ENCODE measurements at places on chromosomes 12 and 14. TPM values are rescaled to one million over a fixed set of nuclear protein-coding genes. Genes with fewer than 3 reads are reported as not detected.

- H3K27me3 ChIP-seq = no peaks in the 10 kb centered on the region
- H3K4me3 ChIP-seq = no peak overlapping the region
- no peak for DNase-seq
These were observed 392.3 kb downstream of the CCER1 start for GRCh38 chr12:90562671-90563070.

DNA sequence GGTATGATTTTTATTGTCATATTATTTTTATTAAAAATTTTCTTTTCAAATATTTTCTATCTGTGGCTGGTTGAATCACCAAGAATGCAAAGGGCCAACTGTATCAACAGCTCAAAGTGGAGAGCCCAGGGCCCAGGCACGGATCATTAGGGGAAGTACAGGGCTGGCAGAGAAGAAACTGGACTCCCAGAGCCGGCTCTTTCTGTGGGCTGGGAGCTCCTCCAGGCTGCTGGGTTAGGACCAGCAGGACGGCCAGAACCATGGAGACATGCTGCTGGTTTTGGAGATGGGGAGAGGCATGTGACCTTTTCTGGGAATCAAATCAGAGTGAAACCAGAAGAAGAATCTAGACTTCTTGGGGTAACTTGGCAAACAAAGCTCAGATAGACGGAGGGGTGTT is 220.5 kb downstream of the CACNA1C start:
- no peak overlapping the region for H3K27ac ChIP-seq
- DNase-seq = no peak
- no peak overlapping the region for H3K4me3 ChIP-seq
- no peaks in the 10 kb centered on the region for H3K27me3 ChIP-seq
- no peaks in the 10 kb centered on the region for H3K4me1 ChIP-seq

- H3K4me3 ChIP-seq = peak overlapping the region; percentile 48
- peaks cover 13% of the 10 kb centered on the region for H3K36me3 ChIP-seq
- peaks cover 14% of the 10 kb centered on the region for H3K4me1 ChIP-seq
These were observed 41.9 kb downstream of the STX2 start for GRCh38 chr12:130796985-130797686.

GRCh38 chr14:21047378-21047781 is 5.2 kb downstream of the RNASE7 start:
- H3K4me3 ChIP-seq = no peak overlapping the region
- peaks cover 4% of the 10 kb centered on the region for H3K4me1 ChIP-seq
- no peaks in the 10 kb centered on the region for H3K36me3 ChIP-seq
- H3K27me3 ChIP-seq = peaks cover 5% of the 10 kb centered on the region
- no peak overlapping the region for H3K27ac ChIP-seq

DNA sequence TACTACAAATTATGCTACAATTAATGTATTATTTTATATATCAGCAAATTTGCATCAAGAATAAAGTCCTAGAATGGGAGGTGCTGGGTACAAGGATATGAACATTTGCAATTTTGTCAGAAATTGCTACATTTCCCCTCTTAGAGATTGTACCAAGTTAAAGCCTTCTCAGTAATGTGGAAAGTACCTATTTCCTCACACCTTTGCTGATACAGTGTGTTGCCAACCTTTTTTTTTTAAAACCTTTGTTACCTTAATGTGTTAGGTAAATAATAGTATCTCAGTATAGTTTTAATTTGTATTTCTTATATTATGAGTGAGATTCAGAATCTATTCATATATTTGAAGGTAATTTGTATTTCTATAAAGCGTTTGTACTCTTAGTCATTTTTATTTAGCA is 95.4 kb upstream of the HIF1A start:
- no peak overlapping the region for H3K4me3 ChIP-seq
- no peak for DNase-seq
- H3K36me3 ChIP-seq = no peaks in the 10 kb centered on the region
- H3K27ac ChIP-seq = no peak overlapping the region
- peaks cover 43% of the 10 kb centered on the region for H3K4me1 ChIP-seq
- H3K27me3 ChIP-seq = no peaks in the 10 kb centered on the region

- no peak overlapping the region for H3K27ac ChIP-seq
- no peak for DNase-seq
- no peak overlapping the region for H3K4me3 ChIP-seq
- no peaks in the 10 kb centered on the region for H3K4me1 ChIP-seq
- peaks cover 4% of the 10 kb centered on the region for H3K27me3 ChIP-seq
These were observed 610.4 kb downstream of the MED13L start for GRCh38 chr12:115667116-115667515.

- no peak overlapping the region for H3K4me3 ChIP-seq
- H3K4me1 ChIP-seq = peaks cover 19% of the 10 kb centered on the region
- peaks cover 31% of the 10 kb centered on the region for H3K36me3 ChIP-seq
- DNase-seq = no peak
- H3K27me3 ChIP-seq = no peaks in the 10 kb centered on the region
These were observed 26.2 kb downstream of the ATF1 start for GRCh38 chr12:50790081-50790480.

DNA sequence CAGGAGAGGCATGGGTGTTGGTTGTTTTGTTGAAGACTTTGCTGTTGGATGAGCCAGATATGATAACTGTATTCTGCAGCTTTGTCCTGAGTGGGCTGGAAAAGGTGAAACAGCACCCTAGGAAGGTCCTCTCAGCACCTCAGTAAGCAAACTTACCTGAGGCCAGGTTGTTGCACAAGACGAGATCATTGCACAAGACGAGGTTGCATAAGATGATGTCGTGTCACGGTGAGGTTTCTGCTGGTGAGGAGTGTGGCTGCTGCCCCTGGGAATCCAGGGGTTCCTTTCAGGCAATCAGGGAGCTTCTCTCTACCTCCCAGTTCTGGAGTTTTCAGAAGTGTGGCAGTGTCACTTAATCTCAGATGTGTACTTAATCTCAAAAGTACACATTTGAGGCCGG is 85.6 kb downstream of the GLT1D1 start:
- no peak overlapping the region for H3K4me3 ChIP-seq
- H3K4me1 ChIP-seq = no peaks in the 10 kb centered on the region
- no peak for DNase-seq
- H3K36me3 ChIP-seq = no peaks in the 10 kb centered on the region
- H3K27me3 ChIP-seq = peaks cover 6% of the 10 kb centered on the region

DNA sequence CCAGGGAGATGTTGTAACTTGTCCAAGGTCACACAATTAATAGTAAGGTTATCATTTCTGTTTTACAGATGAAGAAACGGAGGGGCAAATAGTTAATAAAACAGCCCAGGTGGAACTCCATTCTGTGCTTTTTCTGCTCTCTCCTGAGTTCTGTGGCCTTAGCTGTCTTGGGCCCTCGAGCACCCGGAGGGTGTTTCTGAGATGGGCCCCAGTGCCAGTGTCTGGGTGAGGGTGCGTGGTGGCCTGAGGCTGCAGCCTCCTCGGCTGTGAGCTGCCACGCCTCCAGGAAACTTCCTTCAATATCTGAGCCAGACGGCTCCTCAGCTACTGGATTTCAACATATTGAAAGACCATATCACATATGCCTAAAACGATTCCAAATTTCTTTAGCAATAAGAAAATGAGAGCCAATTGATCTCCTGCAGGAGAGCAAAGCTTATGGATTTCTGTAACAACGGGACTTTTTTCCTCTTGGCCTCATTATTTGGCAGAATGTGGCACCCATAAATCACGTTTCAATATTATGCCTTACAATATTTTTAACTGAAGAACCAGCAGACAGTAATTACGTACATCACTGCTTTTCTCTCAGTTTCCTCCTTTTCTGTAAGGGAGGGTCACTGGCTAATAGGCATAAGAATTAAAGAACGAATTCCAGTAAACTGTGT is 74.8 kb upstream of the DICER1 start:
- no peak overlapping the region for H3K4me3 ChIP-seq
- no peaks in the 10 kb centered on the region for H3K36me3 ChIP-seq
- no peaks in the 10 kb centered on the region for H3K27me3 ChIP-seq
- H3K4me1 ChIP-seq = no peaks in the 10 kb centered on the region

DNA sequence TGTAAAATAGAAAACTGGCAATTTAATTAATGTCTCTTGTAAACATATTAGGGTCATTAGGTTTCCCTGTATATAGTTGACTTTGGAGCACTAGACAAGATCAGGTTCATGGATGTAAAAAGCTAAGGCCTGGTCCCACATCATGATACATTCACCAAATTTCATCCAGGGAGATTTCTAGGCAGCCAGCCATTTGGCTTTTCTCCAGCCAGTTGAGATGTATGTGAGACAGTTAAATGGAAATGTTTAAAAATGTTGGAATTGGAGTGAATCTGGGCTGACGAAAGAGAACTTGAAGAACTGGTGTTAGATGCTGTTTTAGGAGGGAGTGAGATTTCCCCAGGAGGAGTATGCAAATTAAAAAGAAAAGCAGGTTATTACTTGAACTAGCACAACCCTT is 41.8 kb upstream of the CLEC14A start:
- H3K27ac ChIP-seq = no peak overlapping the region
- DNase-seq = no peak
- H3K4me3 ChIP-seq = no peak overlapping the region
- H3K27me3 ChIP-seq = peaks cover 5% of the 10 kb centered on the region
- no peaks in the 10 kb centered on the region for H3K4me1 ChIP-seq

- peaks cover 32% of the 10 kb centered on the region for H3K4me1 ChIP-seq
- H3K27ac ChIP-seq = peak overlapping the region; percentile 44
- H3K36me3 ChIP-seq = no peaks in the 10 kb centered on the region
These were observed 324.2 kb downstream of the ZFP36L1 start for GRCh38 chr14:68468437-68469207.

- no peaks in the 10 kb centered on the region for H3K27me3 ChIP-seq
- H3K36me3 ChIP-seq = peaks cover 2% of the 10 kb centered on the region
- peaks cover 2% of the 10 kb centered on the region for H3K4me1 ChIP-seq
- DNase-seq = no peak
These were observed 8.0 kb upstream of the CERS5 start for GRCh38 chr12:50174971-50175715.

DNA sequence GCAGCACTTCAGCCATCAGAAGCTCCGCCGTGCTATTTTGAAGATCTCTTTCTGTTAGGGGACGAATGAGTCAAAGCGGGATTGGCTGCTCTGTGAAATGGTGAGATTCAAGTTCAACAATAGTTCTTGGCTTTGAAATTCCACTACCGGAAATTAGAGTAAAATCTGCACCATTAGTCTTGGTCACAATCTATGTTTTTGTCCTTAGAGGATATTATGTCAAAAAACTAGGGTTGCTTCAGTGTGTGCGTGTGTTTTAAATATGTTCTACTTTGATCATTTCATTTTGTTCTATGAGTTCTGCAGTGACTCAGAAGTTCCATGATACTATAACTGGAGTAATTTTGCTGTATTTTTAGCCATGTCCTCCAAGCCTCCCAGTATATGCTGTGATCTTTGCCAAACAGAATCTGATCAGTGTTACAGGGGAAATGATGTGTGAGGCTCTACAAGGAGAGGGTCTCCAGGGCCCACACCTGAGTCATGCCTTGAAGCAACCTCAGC is 22.6 kb downstream of the GPHB5 start:
- H3K36me3 ChIP-seq = no peaks in the 10 kb centered on the region
- peaks cover 14% of the 10 kb centered on the region for H3K4me1 ChIP-seq
- peaks cover 10% of the 10 kb centered on the region for H3K27me3 ChIP-seq
- DNase-seq = peak; percentile 25
- peak overlapping the region; percentile 10 for H3K27ac ChIP-seq
- no peak overlapping the region for H3K4me3 ChIP-seq

- no peak overlapping the region for H3K27ac ChIP-seq
- H3K27me3 ChIP-seq = peaks cover 2% of the 10 kb centered on the region
- no peak for DNase-seq
- no peak overlapping the region for H3K4me3 ChIP-seq
- no peaks in the 10 kb centered on the region for H3K36me3 ChIP-seq
These were observed 22.2 kb downstream of the PLBD1 start for GRCh38 chr12:14545144-14546124.

DNA sequence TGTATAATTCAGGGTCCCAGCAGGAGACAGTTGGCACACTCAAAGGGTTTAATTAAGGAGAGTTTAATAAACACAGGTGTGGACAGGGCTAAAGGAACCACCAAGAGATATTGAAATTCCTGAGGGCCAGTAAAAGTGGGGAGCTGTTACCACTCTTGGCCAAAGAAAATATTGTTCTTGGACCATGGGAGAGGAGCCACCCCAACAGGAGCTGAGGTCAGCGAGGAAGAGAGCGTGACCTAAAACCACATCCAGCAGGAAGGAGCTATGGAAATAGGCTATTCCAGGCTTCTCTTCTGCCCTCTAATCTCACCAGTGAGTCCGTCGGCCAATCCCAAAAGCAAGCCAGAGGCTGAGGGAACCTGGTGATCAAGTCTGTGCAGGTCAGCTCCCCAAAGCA is 390.8 kb downstream of the MED13L start:
- no peaks in the 10 kb centered on the region for H3K4me1 ChIP-seq
- H3K36me3 ChIP-seq = no peaks in the 10 kb centered on the region
- DNase-seq = no peak
- no peak overlapping the region for H3K4me3 ChIP-seq
- H3K27ac ChIP-seq = no peak overlapping the region

- no peak overlapping the region for H3K27ac ChIP-seq
- H3K36me3 ChIP-seq = no peaks in the 10 kb centered on the region
These were observed 16.3 kb downstream of the GXYLT1 start for GRCh38 chr12:42128327-42128726.

- H3K4me3 ChIP-seq = no peak overlapping the region
- no peak for DNase-seq
- peaks cover 66% of the 10 kb centered on the region for H3K4me1 ChIP-seq
- H3K27ac ChIP-seq = no peak overlapping the region
- H3K27me3 ChIP-seq = no peaks in the 10 kb centered on the region
- peaks cover 64% of the 10 kb centered on the region for H3K36me3 ChIP-seq
These were observed 9.0 kb downstream of the BATF start for GRCh38 chr14:75531256-75531655.

DNA sequence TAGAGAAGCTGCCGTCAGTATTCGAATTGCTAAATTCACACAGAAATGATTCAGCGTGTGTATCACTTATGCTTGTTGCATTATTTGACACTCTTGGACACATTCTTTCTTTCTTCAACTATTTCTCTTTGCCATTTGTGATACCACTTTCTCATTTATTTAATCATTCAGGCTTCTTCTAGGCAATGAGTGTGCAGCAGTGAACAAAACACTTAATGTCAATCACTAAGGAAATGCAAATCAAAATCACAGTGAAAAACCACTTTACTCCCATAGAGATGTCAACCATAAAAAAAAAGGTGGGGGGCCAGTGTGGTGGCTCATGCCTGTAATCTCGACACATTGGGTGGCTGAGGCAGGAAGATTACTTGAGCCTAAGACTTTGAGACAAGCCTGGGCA is 214.6 kb downstream of the FLRT2 start:
- H3K4me1 ChIP-seq = no peaks in the 10 kb centered on the region
- no peak overlapping the region for H3K27ac ChIP-seq
- no peak for DNase-seq
- no peaks in the 10 kb centered on the region for H3K36me3 ChIP-seq

GRCh38 chr12:18135086-18135485 is 45.1 kb upstream of the RERGL start:
- no peak overlapping the region for H3K27ac ChIP-seq
- H3K4me3 ChIP-seq = no peak overlapping the region
- H3K36me3 ChIP-seq = no peaks in the 10 kb centered on the region
- no peaks in the 10 kb centered on the region for H3K27me3 ChIP-seq
- H3K4me1 ChIP-seq = no peaks in the 10 kb centered on the region
- DNase-seq = no peak

Gene LMO3
- not detected for total RNA-seq

Gene HOXC9
- not detected for total RNA-seq

Gene GOLT1B
- total RNA-seq = 31.6 TPM

Gene LRRC74A
- not detected for total RNA-seq

Gene BMAL2
- total RNA-seq = 9.7 TPM

Gene CTSG
- not detected for total RNA-seq

Gene TCTN1
- total RNA-seq = 7.9 TPM

Gene CFAP73
- total RNA-seq = 1.9 TPM

Gene ZNF385A
- total RNA-seq = 1.1 TPM

Gene CS
- total RNA-seq = 292 TPM

Gene COQ5
- 35.5 TPM for total RNA-seq

Gene CRACR2A
- 21.2 TPM for total RNA-seq

Gene KRT2
- total RNA-seq = not detected

Gene SERPINA12
- total RNA-seq = not detected

Gene NKX2-1
- total RNA-seq = 0.25 TPM

Gene KCNMB4
- 1.3 TPM for total RNA-seq

Gene KRT73
- not detected for total RNA-seq
